ENCODE measurements at places on chromosomes 16 and 17.
A peak's percentile ranks its signal among the peaks of the same experiment; 100 is the strongest.

DNA sequence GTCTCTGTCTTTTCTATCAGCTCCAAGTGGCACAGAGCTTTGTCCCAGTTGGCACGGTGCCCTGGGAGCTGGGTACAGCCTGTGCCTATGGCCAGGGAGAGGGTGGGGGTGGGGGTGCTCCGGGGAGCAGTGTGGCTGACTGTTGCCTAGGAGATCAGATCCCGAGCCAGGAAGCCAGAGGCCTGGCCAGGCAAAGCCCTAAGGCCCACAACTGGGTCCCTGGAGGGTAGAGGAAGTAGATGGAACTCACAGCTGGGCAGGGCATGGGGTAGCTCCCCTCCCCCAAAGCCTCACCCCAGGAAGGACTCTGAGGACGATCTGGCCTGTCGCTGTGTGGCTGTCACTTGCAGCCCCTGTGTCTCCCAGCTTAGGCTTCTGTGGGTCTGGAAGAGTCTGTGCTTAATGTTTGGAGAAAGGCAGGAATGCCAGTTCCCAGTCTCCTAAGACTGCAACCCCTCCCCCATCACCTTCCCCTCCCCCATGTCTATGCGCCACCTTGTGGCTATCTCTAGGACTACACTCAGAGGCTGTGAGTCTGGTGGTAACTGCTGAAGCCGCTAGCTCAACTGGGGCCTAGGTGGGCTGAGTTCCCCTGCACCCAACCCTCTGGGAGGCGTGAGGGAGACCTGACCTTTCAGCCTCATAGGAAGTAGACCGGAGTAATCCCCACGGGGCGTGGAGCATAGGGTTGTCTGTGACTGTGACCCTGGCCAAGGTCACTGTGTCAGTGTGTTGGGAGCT, 12.6 kb downstream of the THRA start:
- DNase-seq = peak; percentile 77

- DNase-seq = no peak
Measured at GRCh38 chr16:51134876-51135275, 16.2 kb downstream of the SALL1 start.

- DNase-seq = no peak
Measured at GRCh38 chr17:15422392-15422965, 44.9 kb downstream of the CDRT4 start.

DNA sequence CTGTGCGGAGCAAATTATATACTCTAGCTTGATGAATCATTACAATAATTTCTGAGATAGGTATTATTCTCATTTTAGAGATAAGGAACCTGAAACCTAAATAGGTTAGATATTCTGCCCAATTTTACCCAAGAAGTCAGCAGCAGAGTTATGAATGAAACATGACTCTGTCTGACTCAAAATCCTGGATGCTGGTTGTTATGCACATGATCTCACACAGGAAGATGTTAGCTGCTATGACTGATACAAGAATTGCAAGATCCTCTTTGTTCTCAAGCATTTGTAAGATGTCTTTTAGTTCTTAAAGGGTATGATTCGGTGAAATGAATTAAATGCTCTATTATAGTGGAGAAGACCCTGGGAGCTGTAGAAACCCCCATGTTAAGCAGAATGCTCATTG, 447.8 kb downstream of the KIF2B start:
- no peak for DNase-seq

DNA sequence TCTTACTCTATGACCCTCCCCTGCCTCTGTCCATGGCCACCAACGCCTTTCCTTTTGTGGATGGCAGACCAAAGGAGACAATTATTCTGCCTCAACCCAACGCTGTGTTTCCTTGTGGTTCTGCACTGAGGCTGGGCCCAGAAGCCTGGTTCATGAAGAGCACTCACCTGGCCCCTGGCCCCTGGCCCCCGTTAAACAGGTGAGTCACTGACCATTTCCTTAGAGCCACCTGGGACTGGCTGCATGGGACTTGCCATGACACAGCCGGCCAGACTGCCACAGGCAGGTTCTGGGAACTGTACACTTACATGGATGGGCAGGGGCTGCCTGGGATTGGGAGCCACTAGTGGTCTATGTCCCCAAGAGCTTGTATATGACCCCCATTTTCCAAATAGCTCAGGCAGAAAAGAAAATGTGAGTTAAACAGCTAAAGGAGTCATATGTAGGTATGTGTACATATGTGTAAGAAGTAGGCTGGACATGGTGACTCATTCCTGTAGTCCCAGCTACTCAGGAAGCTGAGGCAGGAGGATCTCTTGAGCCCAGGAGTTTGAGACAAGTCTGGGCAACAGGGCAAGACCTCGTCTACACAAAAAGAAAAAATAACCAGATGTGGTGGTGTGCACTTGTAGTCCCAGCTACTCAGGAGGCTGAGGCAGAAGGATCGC, 181.9 kb upstream of the CACNG5 start:
- no peak for DNase-seq

DNA sequence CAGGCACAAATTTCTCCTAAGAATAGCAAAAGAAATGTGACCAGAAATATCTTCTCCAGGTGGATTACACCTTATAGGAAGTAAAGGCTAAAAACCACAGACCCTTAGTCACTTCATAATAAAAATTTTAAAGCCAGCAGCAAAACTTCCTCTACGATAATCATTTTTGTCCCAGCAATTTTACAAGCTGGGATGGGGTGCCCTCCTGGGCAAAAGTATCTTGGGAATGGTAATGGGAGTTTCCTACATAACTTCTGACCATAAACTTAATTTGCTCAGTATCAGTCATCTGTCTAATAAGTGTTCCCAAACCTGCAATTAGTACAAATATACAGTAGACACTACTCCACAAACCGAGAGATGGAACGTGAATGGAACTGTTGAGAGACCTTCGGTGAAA, 3.0 kb downstream of the PHF12 start:
- no peak for DNase-seq

Data from erythroblast (primary cell).